Activated T-cell treated with anti-CD3 and anti-CD28 coated beads, Interleukin-2, amount 50 U/mL, for 4 hours (primary cell): ENCODE measurements at places on chromosomes 4 and X. TPM values are rescaled to one million over a fixed set of nuclear protein-coding genes. Genes with fewer than 3 reads are reported as not detected.

Gene PFKFB1
- 0.51 TPM for total RNA-seq

Gene MAGEC3
- total RNA-seq, result not detected

Gene NXF2B
- not detected for total RNA-seq

Gene WDR17
- 1.7 TPM for total RNA-seq

Gene MAGEB17
- total RNA-seq, result not detected

Gene GLRA2
- not detected for total RNA-seq

Gene LAGE3
- 76.1 TPM for total RNA-seq
